ENCODE measurements at places on chromosomes 7 and 10. TPM values are rescaled to one million over a fixed set of nuclear protein-coding genes. Genes with fewer than 3 reads are reported as not detected.

Gene RSPH10B
- total RNA-seq, result 0.06 TPM

Gene GJD4
- total RNA-seq, result not detected

Gene OPN4
- not detected for total RNA-seq

Gene MCM10
- total RNA-seq, result 20.1 TPM

Gene NXPH1
- total RNA-seq, result not detected

Gene EPHB6
- 0.80 TPM for total RNA-seq

Gene TUBAL3
- total RNA-seq, result 0.31 TPM
